ENCODE measurements at places on chromosomes 12 and 14. TPM values are rescaled to one million over a fixed set of nuclear protein-coding genes. Genes with fewer than 3 reads are reported as not detected.

Gene ZNF10
- total RNA-seq, result 4.8 TPM

Gene TAS2R42
- not detected for total RNA-seq

Gene C12orf60
- 3.0 TPM for total RNA-seq

Gene SLCO1B1
- total RNA-seq, result not detected

Gene CFAP251
- 0.65 TPM for total RNA-seq

GRCh38 chr14:94752591-94753436 lies 17.1 kb downstream of the GSC start:
- no peak overlapping the region for H3K27ac ChIP-seq
- H3K4me1 ChIP-seq, result no peaks in the 10 kb centered on the region
- H3K36me3 ChIP-seq, result no peaks in the 10 kb centered on the region
- no peak overlapping the region for H3K4me3 ChIP-seq
- DNase-seq, result no peak

GRCh38 chr12:64691227-64691794 lies 67.9 kb downstream of the GNS start:
- H3K27me3 ChIP-seq, result no peaks in the 10 kb centered on the region
- H3K4me3 ChIP-seq, result no peak overlapping the region
- peaks cover 50% of the 10 kb centered on the region for H3K36me3 ChIP-seq
- DNase-seq, result no peak
- H3K4me1 ChIP-seq, result peaks cover 70% of the 10 kb centered on the region

DNA sequence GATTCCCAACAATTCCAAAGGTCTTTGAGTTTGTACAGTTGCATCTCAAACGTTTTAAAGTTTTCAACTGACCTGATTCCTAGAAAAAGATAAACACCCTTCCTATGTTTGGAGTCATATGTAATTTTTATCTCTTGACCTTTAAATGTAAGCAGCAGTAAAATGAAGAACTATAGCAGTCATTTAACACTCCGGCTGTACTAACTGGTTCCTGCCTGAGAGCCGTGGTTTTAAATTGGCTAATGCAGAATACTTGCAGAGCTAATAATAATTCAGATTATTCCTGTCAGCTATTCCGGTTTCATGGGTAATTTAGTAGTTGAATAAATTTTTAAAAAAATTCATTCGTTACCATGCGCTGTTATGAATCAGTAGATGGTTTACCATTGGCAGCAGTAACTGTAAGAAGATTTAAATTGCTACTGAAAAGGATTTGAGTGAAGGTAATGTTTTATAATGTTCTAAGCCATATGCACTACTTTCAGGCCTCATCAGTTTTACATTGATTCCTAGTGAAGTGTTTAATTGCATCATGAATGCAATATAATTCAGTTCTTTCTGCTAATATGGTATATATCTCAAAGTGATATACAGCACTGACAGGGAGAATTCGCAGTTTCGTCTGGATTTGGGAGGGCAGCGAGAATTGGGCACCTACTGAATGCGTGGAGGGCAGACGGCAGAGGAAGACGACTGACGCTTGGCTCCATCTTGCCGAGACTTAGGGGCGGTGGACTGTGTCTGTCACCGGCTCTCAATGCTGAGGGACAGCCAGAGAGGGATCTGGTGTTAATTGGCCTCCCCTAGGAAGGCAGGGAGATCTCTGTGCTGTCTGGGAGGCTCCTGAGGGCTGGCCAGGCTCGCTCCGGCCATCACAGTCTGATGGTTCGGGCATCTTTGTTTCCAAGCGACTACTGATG lies 217.7 kb downstream of the PHETA1 start:
- no peak overlapping the region for H3K4me3 ChIP-seq
- no peaks in the 10 kb centered on the region for H3K36me3 ChIP-seq
- no peak for DNase-seq
